ENCODE measurements at places on chromosomes 2 and 18. TPM values are rescaled to one million over a fixed set of nuclear protein-coding genes. Genes with fewer than 3 reads are reported as not detected.

Gene VSNL1
- 0.60 TPM for total RNA-seq

Gene DCAF17
- total RNA-seq: 18.8 TPM

DNA sequence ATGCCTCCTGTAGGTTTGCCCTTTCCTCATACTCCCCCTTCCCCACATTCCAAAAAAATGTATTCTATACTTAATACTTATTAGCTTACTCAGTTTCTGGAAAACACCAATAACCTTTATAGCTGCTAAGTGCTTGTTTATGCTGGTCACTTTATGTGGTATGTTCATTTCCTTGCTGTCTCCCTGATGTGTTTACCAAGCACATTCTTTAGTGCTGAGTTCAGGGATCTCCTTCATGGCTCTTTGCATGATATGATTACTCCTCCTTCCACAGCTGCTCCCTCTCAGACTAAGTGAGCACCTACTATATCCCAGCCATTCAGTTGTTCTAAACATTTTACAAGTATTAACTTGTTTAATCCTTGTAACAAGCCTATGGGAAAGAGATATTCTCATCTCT lies 698.3 kb upstream of the FANCL start:
- DNase-seq: no peak

DNA sequence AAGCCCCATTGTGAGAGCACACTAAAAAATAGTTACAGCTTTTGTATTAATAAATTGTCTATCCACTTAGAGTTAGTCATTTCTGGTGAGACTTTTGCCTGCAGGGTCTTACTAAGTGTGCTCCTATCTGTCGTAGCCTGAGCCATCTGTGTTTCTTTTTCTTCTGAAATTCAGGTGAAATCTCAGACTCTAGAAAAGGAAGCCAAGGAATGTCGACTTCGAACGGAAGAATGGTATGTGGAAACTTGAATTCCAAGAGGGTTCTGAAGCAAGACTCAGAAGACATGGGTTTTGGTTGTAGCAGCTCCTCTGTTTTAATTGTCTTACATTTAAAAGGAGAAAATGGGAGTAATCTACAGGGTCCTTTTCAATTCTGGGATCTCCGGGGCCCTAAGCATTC lies 70.0 kb upstream of the STON1 start:
- no peak for DNase-seq

Gene CARF
- total RNA-seq: 11.6 TPM

DNA sequence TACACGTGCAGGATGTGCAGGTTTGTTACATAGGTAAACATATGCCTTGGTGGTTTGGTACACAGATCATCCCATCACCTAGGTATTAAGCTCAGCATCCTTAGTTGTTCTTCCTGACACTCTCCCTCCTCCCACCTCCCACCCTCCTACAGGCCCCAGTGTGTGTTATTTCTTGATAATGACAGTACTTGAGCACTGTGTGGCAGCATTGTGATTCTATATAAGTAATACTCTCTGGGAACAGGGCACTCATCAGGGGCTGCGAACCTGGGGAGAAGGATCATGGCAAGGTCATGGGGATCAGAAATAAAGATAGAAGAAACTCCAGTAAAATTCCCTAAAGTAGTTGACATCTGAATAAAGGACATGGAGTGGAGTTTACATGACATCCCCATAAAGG lies 1256.2 kb upstream of the CRIM1 start:
- DNase-seq: no peak

DNA sequence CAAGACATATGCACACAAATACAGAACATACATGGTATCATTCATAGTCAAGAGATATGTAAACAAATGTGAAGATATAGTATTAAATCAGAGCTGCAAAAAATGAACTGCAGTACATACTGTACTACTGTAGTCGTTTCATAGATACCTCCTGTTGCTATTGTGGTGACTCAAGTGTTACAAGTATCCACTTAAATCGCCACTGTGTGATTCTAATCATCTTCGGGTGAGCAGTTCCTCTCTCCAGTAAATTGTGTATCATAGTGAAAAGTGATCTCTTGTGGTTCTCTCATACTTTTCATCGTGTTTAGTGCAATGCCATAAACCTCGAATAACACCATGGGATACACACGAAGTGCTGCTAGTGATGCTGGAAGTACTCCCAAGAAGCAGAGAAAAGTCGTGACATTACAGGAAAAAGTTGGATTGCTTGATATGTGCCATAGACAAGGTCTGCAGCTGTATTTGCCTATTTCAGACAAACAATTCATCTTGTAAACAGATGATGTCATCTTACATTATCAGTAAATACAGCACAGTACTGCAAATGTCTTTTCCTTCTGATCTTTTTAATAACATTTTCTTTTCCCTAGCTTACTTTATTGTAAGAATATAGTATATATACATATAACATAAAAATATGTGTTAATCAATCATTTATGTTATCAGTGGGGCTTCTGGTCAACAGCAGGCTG lies 222.2 kb downstream of the BCL11A start:
- DNase-seq: no peak

DNA sequence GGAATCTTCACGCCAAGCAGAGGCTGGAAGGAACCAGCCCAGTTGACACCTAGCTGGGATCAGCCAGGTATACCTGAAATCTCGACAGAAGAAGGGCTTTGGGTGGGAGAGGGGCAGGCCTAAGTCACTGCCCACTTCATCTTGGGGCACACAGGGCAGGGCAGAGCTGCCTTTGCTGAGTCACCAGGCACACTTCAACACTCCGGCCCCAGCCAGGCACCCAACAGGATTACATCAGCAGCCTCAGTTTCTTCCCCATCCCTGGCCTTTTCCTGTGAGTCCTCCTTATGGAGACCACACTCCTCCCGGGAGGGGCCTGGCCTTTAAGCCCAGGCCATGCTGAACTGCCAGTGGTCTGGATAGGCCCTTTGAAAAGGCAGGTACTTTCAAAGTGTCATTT lies 201.7 kb upstream of the HS6ST1 start:
- DNase-seq: no peak

DNA sequence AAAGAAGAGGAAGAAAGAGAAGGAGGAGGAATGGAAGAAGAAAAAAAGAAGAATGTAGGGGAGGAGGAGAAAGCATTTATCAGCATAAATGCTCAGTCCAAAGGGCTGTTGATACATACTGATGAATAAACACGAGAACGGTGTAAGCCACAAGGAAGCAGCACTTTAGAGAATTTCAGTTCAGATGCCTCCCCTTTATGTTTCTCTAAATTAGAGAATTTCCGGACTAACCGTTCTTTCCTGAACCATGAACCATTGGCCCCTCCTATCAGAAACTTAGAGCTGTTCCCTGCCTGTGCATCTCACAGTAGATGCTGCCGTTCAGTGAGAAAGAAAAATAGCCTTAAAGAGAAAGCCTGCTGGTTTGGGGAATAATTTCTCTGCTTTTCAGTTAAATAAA lies 49.2 kb upstream of the TUBA3D start:
- DNase-seq: no peak

Gene SLC5A7
- total RNA-seq: not detected

Gene PCARE
- 0.20 TPM for total RNA-seq

Gene ERFE
- total RNA-seq: not detected

Gene SERPINB11
- total RNA-seq: not detected

Gene IL36G
- total RNA-seq: not detected

- DNase-seq: no peak
Observed at GRCh38 chr2:67694445-67694844, 297.3 kb downstream of the ETAA1 start.

DNA sequence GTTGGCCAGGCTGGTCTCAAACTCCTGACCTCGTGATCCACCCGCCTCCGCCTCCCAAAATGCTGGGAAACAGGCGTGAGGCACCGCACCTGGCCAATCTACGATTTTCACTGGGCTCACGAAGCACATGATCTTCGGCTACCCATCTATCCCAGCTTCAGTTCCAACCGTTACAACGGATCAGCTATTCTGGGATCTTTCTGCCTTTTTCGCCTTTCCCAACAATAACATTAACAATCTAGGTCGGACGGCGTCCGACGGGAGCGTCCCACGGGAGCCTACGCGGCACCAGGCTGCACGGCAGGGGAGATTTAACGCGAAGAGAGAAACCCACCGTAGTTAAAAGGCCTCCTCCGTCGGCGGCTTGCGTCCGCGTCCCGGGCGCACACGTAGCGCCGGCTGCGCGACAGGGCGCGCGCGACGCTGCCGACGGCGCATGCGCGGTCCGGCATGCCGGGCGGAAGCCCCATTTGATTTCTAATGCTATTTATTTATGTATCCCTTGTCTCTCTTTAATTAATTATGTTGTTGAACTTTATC lies at the start of gene MSL3B:
MSL3B (minus strand) TSS at position 394 of the 540 bp plus-strand sequence.
- DNase-seq: peak; percentile 28

Gene AP1S3
- 2.5 TPM for total RNA-seq

- no peak for DNase-seq
Observed at GRCh38 chr2:26811791-26812694, 26.2 kb downstream of the CENPA start.

- peak; percentile 23 for DNase-seq
Observed at GRCh38 chr2:180978903-180979748, 1.3 kb upstream of the UBE2E3 start.

Gene G6PC2
- total RNA-seq: not detected

DNA sequence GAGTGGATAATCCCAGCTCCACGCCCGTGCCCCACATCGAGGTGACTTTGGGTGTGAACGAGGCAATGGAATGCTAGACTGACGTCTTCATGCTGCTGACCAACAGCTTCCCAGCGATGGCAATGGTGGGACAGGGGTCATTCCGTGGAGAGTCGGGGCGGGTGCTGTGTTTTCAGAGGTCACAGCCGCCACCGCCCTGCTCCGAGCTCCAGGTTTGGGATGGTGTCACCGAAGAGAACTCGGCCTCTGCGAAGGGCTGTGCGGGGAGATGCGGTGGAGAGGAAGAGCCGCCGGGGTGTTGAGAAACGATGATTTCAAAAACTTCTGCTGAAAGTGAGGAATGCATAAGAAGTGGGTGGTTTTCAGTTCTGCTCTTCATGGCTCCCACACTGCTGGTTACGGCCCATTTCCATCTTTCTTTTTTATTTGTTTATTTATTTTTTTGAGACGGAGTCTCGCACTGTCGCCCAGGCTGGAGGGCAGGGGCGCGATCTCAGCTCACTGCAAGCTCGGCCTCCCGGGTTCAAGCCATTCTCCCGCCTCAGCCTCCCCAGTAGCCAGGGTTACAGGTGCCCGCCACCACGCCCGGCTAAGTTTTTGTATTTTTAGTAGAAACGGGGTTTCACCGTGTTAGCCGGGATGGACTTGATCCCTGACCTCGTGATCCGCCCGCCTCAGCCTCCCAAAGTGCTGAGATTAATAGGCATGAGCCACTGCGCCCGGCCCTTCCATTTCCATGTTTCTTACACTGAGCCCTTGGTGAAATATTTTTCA lies 142.6 kb downstream of the RTP5 start:
- DNase-seq: no peak

- DNase-seq: no peak
Observed at GRCh38 chr2:171547720-171548119, 25.4 kb downstream of the CYBRD1 start.

- DNase-seq: peak; percentile 26
Observed at GRCh38 chr2:33108483-33109443, 162.0 kb downstream of the LTBP1 start.

Gene TDRD15
- not detected for total RNA-seq

Gene DYNAP
- total RNA-seq: not detected

- no peak for DNase-seq
Observed at GRCh38 chr2:130241041-130241707, 42.9 kb upstream of the TUBA3E start.

GRCh38 chr18:58967751-58968254 lies 103.1 kb downstream of the ZNF532 start:
- no peak for DNase-seq

Gene C2orf72
- total RNA-seq: not detected

Gene TEKT4
- total RNA-seq: 0.27 TPM

Gene SLC4A3
- total RNA-seq: 29.6 TPM

DNA sequence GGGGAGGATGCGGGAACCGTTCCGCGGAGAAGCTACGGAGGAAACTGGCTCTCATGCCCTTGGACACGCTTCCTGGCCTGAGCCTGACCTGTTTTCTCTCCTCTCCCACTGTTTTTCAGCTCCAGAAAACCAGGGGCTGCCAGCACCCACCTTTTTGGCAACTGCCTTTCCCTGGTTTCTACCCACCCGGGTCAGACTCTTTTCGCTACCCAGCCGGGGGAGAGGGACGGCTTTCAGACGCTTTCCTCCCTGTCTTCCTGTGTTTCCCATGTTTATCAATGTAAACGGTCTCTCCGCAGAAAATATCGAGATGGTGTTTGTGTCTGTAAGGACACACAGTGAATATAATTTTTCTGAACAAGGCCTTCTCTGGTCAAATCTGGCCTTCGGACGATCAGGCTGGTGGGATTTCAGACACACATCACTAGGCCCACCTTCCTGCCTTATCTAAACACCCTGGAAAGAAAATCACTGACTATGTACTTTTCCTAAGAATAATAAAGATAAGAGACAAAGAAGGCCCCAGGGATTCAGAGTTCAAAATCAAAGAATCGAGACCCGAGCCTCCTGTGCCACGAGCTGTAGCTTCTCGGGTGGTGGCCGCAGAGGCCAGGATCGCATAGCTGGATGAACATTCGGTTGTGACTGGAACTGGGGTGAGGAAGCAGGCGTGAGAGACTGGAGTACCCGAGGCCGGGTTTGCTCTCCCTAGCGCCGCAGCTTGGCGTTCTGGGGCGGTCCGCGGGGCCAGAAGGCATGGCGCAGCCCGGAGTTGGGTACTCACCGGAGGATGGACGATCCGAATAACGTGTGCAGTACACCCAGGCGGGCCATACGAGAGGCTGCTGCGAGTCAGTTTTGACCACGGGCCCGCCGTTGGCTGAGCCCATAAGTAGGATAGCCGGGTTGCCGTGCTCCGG lies 1.7 kb downstream of the EN1 start:
- no peak for DNase-seq

Gene BOLL
- total RNA-seq: not detected

Gene KLHL14
- total RNA-seq: 1.5 TPM

DNA sequence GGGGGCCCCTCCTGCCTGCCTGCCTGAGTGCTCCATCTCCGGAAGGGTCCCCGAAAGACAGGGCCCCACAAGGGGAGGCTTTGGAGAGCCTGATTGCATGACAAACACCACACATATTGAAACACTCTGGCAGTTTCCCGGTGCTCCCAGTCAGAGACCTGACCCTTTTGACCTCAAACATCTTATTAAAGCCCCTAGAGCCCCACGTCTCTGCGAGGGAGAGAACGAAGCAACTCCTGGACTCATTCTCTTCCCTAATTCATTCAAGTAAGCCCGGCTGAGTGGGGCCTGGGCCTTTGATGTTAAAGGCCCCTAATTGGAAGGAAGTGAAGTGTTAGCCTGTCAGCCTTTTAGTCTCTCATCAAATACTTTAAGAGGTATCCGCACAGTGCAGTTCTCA lies 335.6 kb downstream of the CYRIA start:
- no peak for DNase-seq

- no peak for DNase-seq
Observed at GRCh38 chr2:96119389-96119751, 3.0 kb upstream of the ADRA2B start.

GRCh38 chr2:16196687-16197503 lies 256.5 kb downstream of the MYCN start:
- DNase-seq: no peak

Gene MROH2A
- total RNA-seq: not detected

Gene CPO
- 0.23 TPM for total RNA-seq

Gene CDC42EP3
- 29.7 TPM for total RNA-seq

DNA sequence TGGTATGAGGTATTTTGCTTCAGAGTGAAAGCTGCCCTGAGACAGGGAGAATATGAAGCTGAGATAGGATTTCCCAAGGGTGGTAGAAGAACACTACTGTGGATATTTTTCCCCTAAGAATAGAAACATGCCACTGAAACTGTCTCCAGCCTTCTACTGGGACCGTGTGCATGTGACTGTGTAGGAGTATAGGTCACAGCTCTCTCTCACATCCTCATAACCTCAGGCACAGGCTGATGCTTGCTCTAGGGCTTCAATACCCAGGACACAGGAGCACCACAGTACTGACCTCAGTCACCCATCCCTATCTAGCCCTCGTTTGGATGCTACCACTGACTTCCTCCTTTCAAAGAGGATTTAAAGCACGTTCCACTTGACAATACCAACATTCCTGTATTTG lies 67.2 kb downstream of the REV1 start:
- DNase-seq: no peak
